ENCODE measurements at places on chromosomes 6 and 20.
A peak's percentile ranks its signal among the peaks of the same experiment; 100 is the strongest.

DNA sequence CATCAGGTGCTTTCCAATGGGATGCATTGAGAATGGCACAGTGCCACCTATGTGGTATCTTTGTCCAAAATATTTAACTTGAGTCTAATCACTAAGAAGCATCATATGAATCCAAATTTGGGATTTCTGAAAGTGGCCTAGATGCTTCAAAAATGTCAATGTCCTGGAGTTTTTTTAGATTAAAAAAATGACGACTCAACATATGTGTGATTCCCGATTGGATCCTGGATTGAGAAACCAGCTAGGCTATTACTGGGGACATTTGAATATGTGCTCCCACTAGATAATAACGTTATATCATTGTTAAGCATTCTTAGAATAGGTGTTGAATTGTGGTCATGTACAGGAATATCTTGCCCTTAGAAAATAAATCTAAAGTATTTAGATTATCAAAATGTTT lies 189.2 kb downstream of the TBXT start:
- no peak for DNase-seq

DNA sequence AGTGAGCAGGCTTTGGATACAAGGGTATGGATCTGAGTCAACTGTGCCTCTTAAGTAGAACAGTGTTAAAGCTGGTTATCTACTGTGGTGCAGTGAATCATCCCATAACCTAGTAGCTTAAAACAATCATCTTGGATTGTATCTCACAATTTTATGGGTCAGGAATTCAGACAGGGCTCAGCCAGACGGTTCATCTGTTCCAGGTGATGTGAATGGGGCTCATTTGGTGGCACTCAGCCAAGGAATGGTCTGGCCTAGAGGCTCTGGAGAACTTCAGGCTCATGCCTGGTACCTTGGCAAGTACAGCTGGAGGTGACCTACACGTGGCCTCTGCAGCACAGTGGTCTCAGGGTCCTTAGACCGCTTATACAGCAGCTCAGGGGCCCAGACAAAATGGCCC lies 11.2 kb upstream of the CDH4 start:
- DNase-seq: no peak

DNA sequence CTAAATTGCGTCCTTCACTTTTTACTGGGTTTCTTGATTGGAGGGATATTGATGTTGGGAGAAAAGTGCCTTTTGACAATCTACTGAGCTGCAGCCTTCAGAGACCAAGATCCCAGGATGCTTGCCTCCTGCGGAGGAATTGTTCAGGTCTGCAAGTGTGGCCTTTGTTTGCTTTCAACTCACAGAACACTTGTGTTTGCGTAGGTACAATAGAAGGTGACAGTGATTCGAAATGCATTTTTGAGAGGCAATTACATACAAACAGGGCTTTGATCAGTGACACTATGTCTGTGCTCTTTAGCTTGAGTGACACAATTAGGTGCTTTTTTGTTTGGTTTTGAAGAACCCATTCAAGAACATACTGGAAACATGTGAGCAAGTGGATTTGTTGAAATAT lies 600.6 kb downstream of the QKI start:
- no peak for DNase-seq

- no peak for DNase-seq
These were observed 104.4 kb upstream of the SNX9 start for GRCh38 chr6:157718503-157719187.

DNA sequence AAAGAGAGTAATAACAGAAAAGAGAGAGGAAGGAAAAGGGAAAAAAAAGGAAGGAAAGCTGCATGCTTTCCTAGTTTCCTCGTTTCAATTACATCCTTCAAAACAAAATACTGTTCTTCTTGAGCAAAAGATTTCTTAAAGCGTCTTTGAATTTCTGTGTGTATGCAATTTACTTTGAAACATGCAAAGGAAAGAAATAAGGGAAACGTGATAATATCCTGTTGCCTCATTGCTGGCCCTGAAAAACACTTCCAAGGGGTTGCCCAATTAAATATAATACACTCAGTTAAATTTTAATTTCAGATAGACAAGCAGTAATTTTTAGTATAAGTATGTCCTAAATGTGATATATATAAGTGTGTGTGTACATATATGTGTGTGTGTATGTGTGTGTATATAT lies 51.2 kb upstream of the TPD52L1 start:
- DNase-seq: no peak

DNA sequence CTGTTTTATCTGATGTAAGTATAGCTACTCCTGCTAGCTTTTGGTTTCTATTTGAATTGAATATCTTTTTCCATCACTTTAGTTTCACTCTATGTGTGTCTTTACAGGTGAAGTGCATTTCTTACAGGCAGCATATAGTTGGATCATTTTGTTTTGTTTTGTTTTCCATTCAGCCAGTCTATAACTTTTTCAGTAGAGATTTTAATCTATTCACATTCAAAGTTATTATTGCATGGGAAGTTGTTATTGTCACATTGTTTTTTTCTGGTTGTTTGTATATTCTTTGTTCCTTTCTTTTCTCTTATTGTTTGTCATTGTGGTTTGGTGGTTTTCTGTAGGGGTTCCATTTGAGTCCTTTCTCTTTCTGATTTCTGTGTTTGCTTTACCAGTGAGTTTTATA lies 151.2 kb downstream of the PDE10A start:
- DNase-seq: no peak

DNA sequence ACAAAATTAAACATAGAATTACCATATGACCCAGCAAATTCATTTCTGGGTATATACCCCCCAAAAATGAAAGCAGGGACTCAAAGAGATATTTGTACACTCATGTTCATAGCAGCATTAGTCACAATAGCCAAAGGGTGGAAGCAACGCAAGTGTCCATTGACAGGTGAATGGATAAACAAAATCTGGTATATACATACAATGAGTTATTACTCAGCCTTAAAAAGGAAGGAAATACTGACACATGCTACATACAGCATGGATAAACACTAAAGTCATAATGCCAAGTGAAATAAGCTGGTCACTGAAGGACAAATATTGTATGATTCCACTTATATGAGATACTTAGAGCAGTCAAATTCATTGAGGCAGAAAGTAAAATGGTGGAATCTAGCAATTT lies 5.3 kb upstream of the STX11 start:
- DNase-seq: no peak

DNA sequence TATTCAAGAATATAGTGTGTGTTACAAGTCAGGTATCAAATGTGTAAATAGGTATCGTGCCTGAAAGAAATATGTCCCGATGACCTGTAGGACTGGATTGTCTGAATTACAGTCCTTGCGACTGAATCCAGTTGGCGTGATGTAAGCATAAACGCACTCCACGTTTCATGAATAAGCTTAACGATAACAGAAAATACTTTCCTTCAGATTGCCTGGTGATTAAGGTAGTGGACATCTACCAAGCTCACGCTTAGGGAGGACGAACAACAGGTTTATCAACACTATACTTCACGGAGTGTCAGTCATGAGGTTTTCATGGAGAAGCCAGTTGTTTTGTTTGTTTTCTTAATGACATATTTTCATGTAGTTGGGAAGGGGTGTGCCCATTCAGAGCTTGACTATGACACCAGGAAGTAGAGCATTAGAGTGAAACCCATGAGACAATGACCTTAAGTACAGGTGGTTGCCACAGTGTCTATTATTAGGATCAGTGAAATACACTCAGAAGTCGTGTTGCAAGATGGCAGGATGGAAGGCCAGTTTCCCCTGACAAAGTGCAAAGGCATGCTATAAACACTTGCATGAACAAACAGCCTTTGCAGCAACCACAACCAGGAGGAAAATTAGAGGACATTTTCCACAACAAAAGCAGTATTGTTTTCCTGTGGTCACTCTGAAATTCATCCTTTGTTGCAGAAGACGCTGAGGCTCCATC lies 305.8 kb upstream of the PRDM1 start:
- DNase-seq: peak; percentile 29

DNA sequence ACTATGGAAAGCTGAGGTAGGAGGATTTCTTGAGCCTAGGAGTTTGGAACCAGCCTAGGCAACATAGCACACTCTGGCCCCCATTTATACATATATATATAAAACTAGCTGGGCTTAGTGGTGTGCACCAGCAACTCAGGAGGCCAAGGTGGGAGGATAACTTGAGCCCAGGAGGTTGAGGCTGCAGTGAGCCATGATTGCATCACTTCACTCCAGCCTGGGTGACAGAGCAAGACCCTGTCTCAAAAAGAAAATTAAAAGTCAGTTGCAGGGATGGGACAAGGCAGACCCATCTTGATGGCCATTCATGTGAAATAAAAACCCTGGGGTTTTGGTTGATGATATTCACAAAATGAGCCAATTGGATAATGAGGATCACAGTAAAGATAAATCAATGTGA lies 6.6 kb upstream of the GTF2H4 start:
- DNase-seq: no peak

DNA sequence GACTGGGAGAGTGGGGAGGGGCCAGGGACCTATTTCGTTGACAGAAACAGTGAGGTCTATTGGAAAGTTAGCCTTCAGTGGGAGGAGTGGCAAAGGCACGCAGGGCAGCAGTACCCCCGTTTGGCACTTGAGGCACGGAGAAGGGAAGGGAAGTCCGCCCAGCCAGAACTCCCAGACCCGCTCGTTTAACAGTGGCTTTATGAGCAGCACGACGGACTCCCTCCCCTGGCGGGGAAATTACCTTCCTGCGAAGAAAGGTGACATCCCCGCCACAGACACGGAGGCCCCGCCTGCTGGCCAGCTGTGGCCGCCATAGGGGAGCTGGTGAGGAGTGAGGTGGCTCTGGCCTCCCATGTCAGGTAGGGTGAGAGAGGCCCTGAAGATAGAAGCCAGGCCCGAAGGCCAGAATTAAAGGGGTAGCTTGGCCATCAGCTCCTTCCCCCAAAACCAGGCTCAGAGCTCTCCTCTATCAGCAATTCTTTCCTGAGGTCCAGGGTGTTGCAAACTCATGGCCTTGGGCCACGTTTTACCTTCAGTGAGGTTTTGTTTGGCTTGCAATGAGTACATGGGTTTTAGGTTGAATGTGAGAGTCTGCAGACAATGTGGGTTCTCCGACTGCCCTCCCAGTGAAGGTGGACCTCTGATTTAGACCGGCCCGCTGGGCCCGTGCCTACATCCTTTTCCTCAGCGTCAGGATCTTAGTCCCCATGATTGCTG lies 123.7 kb downstream of the MRPL14 start:
- no peak for DNase-seq

- peak; percentile 2 for DNase-seq
These were observed 1110.3 kb upstream of the MAP3K7 start for GRCh38 chr6:91697010-91697695.

- no peak for DNase-seq
These were observed 19.2 kb upstream of the MRPS10 start for GRCh38 chr6:42236682-42237473.

GRCh38 chr20:41447006-41447405 lies 80.4 kb upstream of the EMILIN3 start:
- DNase-seq: no peak

DNA sequence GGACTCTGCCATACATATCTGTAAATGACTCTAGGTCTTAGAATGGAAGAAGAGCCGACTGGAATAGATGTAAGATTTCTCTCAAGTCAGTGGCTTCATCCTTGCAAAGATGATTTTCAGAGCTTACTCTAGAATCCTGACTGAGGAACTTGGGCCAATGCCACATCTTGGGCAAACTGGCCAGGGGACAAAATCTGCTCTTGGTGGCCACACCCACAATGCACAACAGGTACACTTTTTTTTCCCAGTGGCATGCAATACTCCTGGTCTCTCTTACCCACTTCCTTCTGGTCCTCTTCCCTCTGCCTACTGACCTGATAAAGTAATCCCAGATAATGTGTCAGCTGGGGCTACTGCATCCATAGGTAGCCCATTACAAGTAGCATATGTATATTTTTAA lies 13.4 kb downstream of the CLIC5 start:
- DNase-seq: no peak

DNA sequence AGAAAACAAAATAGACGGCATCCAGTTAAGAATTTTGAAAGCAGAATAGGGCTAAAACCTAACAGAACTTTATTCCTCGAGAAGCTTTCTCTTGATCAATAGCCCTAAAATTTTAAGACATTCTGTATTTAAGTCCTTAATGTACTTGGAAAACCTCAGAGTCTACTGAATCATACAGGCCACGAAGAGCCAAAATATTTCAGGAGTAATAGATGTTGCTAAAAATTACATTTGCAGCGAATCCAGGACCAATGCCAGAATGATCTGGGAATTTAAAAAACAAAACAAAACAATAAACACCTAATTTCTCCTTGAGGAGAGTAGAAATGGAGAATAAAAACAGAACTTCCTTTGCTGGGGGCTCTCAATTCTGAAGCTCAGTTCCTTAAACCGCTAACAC lies 23.3 kb downstream of the ATXN1 start:
- no peak for DNase-seq

GRCh38 chr20:10094566-10095173 lies 59.9 kb downstream of the ANKEF1 start:
- DNase-seq: no peak

- peak; percentile 30 for DNase-seq
These were observed 223.6 kb downstream of the HIVEP2 start for GRCh38 chr6:142721215-142721920.

DNA sequence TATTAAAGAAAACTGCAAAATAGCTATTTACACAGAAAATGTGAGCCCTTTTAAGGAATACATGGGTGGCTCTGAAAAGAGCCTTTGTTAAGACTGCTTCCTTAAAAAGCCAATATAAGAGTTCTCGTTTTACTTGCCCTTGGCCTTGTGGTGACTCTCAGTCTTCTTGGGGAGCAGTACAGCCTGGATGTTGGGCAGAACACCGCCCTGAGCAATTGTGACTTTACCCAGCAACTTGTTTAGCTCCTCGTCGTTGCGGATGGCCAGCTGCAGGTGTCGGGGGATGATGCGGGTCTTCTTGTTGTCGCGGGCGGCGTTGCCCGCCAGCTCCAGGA lies 111.5 kb downstream of the HFE start:
- DNase-seq: no peak

DNA sequence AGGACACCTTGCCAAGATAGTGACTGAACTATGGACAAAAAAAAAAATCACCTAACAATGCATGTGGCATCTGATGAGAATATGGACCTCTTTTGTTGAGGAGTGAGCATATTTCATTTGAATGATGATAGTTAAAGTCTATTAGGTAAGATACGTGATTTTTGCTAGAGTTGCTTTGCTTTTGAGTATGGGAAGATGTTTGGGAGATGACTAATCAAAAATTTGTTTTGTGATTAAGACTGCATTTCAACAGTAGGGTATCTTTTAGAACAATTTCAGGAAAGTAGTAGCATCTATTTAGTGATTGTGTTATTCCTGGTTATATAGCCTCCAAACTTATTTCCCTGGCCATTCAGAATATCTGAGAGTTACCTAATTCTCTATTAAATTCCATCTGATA lies 878.6 kb upstream of the CITED2 start:
- no peak for DNase-seq

- no peak for DNase-seq
These were observed 87.4 kb downstream of the NOL4L start for GRCh38 chr20:32497589-32498224.

DNA sequence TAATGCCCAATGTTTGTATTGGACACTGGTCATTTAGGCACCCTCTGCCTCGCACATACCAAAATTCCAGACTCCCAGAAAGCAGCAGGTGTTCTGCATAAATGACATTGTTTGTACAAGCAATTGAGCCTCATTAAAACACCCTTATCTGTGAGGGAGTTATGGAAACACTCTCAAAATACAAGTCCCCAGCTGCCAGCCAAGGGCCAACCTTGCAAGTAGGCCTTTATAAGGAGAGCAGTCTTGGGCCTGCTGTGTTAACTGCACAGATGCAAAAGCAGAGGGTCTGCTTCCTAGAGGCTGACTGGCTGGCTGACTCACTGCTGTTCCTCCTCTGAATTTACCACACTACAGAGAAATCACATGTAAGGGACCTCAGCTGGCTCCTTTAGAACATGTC lies 150.4 kb upstream of the HMGN3 start:
- no peak for DNase-seq
